ENCODE measurements at places on chromosomes 4 and X.

DNA sequence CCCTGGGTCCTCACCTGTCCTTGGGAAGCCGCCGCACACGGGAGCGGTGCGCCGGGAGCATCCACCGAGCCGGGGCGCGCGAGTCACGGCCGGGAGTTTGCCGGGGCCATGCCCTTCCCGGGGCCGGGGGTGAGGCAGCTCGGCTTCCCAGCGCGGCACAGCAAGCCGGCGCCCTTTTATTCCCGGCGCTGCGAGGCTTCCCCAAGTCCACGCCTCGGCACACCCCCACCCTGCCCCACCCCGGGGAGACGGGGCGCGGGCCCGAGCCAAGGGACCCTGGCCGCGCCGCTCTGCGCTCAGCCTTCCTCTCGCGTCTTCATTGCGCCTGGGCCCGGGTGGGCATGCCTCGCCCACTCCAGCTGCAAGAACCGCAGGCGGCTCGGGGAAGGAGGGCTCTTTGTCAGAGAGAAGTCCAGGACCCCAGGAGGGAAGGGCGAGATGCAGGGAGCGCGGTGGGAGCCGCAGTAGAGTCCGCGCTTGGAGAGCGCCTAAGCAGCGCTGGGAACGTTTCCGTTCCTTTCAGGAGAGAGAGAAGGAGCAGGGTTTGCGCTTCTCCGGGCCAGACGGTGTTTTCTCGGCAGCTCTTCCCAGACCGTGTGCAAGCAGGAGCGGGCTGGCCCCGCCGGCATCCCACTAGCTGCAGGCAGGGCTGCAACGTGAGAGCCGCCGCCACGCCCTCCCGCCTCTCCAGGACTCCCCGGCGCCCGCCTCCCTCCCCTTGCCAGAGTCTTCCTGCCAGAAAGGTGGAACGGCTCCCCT, at the start of gene MXRA5:
Gene MXRA5, minus strand, starts transcription at position 152 of the 759 bp plus-strand sequence. CDS start 2,819 bp downstream, outside the sequence.
- no peak for DNase-seq

DNA sequence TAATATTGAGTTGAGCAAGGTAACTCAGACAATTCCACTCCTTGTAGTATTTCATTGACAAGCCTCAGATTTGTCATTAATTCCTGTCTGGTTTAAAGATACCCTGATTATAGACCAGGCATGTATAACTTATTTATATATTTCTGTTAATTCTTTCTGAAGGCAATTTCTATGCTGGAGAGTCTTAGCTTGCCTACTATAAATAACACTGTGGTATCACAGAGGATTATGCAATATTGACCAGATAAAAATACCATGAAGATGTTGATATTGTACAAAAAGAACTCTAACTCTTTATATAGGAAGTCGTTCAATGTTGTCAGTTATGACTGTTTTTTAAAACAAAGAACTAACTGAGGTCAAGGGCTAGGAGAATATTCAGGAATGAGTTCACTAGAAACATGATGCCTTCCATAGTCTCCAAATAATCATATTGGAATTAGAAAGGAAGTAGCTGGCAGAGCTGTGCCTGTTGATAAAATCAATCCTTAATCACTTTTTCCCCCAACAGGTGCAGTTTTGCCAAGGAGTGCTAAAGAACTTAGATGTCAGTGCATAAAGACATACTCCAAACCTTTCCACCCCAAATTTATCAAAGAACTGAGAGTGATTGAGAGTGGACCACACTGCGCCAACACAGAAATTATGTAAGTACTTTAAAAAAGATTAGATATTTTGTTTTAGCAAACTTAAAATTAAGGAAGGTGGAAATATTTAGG, 821 bp downstream of the CXCL8 start:
- DNase-seq = no peak

- DNase-seq = no peak
Measured at GRCh38 chrX:118666521-118666920, 60.9 kb upstream of the IL13RA1 start.

GRCh38 chrX:152635941-152636340, 1.8 kb upstream of the GABRQ start:
- DNase-seq = no peak

GRCh38 chr4:151316645-151317044, 8.8 kb downstream of the SH3D19 start:
- no peak for DNase-seq

- peak; percentile 38 for DNase-seq
Measured at GRCh38 chr4:82044141-82044993, 329.4 kb downstream of the HNRNPD start.

DNA sequence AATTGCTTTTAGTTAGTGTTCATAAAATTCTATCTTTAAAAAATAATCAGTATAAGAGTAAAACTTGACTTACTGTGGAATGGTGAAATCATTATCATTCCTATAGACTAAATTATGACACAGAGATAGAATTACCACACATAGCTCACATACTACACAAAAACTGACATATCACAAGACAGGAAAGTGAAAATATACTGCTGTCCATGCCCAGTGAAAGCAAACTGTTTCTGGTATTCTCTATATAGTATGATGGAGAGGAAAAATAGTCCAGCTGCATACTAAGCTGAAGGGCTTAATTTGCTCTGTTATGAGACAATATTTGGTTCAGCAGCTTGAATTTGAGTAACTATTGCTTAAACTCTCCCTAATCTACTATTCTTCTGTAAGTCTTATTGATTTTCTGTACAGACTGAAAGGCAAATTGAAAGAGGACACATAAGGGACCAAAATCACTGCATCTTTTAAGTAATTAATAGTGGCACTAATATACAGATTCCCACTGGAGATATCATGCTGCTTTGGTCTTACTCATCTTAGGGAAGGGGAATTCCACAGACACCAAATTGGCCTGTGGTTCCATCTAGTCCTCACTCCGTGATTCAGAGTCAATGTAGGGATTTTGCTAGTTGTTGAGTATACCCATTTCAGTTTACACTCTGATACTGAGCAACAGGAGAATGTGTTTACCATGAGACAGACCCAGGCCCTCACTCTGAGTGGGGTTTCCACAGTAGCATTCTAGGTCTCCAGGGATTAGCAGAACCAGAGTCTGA, 47.4 kb upstream of the AGA start:
- DNase-seq = no peak

GRCh38 chr4:144799486-144799885, 153.5 kb downstream of the HHIP start:
- no peak for DNase-seq

GRCh38 chr4:119540249-119540648, 88.4 kb downstream of the PDE5A start:
- no peak for DNase-seq

DNA sequence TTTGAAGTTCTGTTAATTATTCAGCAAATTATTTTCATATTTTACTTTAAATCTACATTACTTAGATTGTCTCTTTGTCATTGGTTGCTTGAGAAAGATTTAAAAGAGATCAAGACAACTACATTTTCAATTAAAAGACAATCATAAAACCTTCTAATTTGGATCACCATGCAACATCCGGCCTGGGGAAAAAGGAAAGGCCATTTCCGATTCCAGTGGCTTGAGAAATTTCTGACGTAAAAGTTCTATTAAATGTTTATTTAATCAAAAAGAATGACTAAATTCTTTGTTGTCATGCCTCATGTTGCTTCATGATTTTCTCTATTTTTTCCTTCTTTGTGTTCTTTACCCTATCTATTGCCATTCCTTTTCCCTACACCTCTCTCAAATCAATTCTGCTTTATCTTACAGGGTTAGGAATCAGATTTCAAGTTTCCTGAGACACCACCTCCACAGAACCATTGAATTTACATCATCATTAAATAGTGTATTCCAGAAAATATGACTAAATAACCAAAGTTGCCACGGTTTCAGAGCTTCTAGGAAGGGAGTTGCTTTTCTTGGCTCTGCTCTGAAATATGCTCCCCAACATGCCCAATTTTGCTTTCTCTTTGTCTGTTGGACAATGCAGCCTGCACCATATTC, 124.6 kb upstream of the ACSL4 start:
- DNase-seq = no peak

DNA sequence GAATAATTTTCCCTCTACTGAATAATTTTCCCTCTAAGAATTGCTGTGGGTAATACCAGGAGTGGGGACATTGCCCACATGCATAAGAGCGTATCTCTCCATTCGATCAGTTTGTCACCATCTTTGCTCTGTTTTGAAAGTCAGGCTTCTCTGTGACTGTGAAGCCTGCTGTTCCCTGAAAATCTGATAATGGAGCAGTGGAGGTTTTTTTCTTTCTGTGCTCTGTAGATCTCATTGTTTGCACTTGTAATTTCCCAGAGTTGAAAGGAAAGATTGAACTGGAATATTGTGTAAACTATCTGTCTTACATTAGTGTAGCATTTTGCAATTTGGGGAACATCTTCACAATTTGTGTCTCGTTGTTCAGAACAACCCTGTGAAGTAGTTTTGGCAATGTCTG, 4.3 kb downstream of the ZXDB start:
- DNase-seq = no peak

GRCh38 chrX:132216806-132217202, 2.4 kb downstream of the RAP2C start:
- DNase-seq = no peak

DNA sequence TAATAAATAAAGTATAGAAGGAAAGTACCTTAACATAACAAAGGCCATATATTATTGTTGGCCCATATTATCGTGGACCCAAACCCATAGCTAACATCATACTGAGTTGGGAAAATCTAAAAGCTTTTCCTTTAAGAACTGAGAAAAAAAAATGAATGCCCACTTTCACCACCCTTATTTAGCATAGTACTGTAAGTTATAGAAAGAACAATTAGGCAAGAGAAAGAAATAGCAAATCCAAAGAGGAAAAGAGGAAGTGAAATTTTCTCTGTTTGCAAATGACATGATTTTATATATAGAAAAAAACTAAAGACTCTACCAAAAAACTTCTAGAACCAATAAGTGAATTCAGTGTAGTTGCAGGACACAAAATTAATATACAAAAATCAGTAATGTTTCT, 1854.6 kb downstream of the PCDH7 start:
- DNase-seq = no peak

GRCh38 chr4:108834835-108835384, 72.1 kb upstream of the ETNPPL start:
- DNase-seq = no peak

GRCh38 chr4:40121515-40121914, 64.9 kb downstream of the N4BP2 start:
- DNase-seq = peak; percentile 1

DNA sequence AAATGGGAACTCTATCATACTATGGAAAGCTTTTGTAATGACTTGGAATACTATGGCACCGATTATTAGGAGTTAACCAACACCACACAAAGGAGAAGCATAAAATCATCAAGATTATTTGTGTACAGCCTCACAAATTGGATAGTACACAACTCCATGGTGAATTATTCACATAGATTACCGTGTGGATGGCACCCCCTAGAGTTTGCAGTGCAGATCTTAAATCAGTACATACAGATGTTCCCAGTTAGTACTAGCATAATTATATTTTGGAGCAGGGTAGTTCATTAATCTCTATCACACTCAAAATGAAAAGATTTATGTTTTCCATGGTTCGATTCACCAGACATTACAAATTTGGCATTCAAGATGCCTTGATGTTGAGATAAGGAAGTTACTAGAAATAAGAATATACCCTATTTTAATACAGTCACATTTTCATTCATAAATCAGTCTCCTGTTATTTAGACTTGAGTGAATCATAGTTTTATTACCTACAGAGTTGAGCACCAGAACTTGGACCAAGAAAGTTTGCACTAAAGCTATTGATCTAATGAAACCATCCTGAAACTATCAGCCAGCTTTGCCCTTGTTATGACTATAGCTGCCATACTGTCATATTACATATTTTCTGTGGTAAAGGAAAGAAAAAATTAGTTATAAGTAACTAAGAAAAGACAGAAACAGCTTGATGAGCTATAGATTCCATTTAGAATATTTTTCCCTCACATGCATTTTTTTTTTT, 531.8 kb downstream of the GLUD2 start:
- DNase-seq = no peak

GRCh38 chrX:12080265-12080664, 58.0 kb upstream of the FRMPD4 start:
- no peak for DNase-seq

GRCh38 chr4:7087036-7087435, 19.2 kb upstream of the GRPEL1 start:
- DNase-seq = no peak

- no peak for DNase-seq
Measured at GRCh38 chr4:11471046-11471441, 42.4 kb upstream of the HS3ST1 start.

GRCh38 chr4:4202510-4202909, 24.2 kb downstream of the OTOP1 start:
- DNase-seq = no peak

GRCh38 chr4:106318511-106318910, 2.2 kb downstream of the AIMP1 start:
- DNase-seq = no peak

DNA sequence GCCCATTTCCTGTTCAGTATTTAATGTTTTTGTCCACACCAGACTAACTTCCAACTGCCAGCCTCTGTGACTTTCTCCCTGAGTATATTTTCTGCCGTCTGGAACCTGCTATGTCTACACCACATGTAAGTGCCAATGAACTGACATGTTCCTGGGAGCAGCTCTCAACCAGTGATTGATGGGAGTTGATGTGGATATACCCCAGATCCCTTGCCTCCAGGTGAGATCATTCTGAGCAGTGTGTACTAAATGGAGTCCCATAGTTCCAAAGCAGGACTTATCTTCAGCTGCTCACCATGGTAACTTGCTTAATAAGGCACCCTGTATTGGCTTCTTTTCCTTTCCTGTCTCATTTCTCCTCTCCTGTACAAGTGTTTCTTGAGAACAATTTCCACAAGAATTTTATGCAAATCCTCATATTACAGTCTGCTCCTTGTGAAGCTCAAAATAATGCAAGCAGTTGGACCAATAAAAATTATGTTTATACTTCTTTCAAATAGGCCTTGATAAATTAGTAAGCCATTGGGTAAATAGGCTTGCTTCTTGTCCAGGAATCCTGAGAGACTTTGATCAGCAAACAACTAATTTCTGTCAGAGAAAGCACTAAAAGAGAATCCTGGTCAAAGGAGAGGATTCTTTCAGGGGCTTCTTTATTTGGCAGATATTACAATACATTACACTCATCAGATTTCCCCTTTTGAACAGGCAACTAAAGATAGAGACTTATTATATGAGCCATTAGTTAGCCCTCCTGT, 911.7 kb upstream of the NDST4 start:
- DNase-seq = no peak

DNA sequence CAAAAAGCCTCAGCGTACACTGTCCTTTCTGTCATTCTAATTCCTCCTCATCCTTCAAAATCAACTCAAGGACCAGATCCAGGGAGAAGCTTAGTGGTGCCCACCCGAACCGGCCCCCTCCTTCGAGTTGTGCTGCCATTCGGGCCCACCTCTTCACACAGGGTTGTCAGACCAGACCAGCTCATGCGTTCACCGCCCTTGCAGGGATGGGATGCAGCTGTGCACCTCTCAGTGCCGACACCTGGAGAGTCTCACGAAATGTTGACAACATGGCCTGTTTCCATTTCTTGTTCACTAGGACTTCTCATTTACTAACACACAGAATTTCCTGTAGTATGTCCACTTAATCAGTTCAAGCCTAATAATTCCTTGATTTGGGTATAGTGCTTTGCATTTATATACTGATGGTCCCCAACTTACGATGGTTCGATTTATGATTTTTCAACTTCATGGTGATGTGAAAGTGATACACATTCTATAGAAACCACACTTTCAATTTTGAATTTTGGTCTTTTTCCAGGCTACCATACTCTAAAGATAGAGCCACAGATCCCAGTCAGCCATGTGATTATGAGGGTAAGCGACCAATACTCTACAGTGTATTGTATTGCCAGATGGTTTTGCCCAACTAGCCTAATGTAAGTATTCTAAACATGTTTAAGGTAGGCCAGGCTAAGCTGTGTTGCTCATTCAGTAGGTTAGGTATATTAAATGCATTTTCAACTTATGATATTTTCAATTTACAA, 23.3 kb downstream of the PKD2 start:
- no peak for DNase-seq
